HT1080 (cell line): ENCODE measurements at places on chromosomes 6 and 20. TPM values are rescaled to one million over a fixed set of nuclear protein-coding genes. Genes with fewer than 3 reads are reported as not detected.

The SMLR1 gene
- not detected in 2 replicates for total RNA-seq

The PPIL6 gene
- 0.05 TPM in 1 of 2 replicates, not detected in the other for total RNA-seq

- no peak for DNase-seq
These were observed 94.2 kb downstream of the RREB1 start for GRCh38 chr6:7201732-7202541.

The AGER gene
- 1.3 TPM in 1 of 2 replicates, not detected in the other for total RNA-seq

GRCh38 chr6:139475646-139476045 is 101.2 kb upstream of the CITED2 start:
- no peak for DNase-seq

The NFKBIE gene
- total RNA-seq: 11.4 and 12.5 TPM in 2 replicates

DNA sequence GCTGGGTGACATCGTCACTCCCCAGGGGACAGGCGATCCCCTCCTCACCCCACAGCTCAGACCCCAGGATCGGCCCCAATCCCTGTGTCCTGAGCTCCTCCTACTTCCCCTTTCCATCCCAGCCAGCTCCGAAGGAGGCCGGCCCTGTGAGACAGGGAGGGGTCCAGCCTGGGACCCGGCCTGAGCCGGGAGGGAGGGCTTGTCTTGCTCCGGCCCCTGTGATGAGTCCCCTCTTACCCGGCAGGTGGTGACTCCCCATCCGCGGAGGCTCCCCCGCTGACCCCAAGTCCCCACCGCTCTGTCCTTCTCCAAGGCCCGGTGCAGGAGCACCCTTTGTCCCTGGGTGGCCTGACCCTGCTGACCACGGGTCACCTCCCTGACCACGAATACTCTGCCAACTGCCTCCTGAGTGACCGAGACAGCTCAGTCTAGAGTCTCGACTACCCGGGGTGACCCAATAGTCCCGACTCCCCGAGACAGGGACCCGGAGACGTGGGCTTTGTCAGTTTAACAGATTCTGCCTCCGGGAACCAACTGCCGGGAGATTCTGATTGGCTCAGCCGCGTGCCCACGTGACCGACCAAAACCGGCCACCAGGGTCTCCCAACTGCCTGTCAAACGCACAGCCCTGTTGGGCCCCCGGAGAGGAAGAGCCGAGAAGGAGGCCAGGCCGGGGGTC is 187.4 kb upstream of the PROKR2 start:
- DNase-seq: no peak

The UNC5CL gene
- 0.16 and 0.37 TPM in 2 replicates for total RNA-seq

The THBS2 gene
- 19.9 TPM in 2 replicates for total RNA-seq

GRCh38 chr6:1435806-1436205 is 46.4 kb downstream of the FOXF2 start:
- peak; percentile 15 for DNase-seq

The MMP24 gene
- total RNA-seq: 0.23 and 0.30 TPM in 2 replicates

DNA sequence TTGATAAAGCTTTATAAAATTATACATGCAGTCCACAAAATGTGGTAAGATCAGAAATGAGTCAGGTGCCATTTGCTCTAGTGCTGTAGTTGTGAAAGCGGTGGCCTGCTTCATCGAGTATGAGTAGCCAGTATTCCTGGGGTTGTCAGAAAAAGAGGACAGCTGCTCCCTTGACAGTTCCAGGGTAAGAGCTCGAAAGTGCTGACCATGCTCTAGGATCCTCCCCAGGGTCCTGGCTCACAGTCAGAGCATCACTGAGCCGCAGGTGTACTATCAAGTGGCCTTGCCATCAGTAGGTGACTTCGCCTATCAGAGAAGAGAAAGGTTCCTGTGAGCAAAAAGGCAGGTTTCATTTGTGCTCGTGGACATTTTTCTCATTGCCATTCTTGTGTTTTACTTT is 3.6 kb downstream of the BTBD3 start:
- no peak for DNase-seq

DNA sequence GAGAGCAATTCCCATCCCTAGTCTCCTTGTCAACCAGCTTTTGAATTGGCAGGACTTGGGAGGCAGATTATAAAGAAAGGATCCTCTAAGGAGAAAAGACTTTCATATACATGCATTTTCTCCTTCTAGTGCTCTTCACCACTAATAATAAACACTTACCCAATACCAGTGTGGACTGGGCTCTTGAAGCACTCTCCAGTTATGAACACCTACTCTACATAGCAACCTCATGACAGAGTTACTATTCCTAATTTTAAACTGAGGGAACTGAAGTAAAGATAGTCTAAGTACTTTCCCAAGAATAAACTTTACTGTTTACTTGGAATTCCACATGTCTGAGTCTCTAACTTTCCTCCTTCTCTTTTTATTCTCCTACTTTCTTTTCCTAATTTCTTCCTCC is 4.8 kb downstream of the COL9A1 start:
- no peak for DNase-seq

DNA sequence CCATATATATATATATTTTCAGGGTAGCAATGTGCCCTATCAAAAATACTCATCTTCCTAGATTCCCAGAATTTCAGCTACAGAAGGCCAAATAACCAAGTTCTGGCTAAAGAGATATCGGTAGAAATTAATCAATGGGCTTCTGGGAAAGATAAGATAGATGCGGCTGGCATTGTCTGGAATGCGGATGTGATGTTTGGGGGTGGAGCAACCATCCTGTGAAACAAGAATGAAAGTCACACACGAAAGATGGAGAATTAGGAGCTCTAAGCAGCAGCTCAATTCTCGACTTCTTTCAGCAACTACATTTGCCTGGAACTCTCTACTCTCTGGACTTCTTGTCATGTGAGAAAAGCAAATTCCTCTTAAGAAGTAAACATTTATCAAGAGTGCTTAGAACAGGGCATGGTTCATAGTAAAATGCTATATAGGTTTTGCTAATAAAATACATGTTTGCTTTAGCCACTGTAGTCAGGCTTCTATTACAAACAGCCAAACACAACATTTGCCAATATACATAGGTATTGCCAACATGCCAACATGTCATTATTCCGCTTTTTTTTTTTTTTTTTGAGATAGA is 90.8 kb downstream of the CLIC5 start:
- no peak for DNase-seq

DNA sequence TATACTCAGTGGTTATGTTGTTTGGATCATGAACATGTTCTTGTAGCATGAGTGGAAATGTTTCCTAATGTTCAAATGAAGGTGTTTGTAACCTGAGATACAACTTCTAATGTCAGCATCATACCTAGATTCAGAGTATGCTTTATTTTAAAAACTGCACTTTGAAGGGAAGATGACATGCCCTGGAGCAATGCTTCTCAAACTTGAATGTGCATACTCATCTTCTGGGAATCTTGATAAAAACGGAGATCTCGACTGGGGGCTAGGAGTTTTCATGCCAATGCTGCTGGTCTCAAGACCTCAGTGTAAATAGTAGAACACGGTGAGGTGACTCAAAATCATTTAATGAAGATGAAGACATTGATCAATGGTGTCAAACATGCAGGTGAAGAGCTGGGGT is 440.0 kb upstream of the NOX3 start:
- no peak for DNase-seq

DNA sequence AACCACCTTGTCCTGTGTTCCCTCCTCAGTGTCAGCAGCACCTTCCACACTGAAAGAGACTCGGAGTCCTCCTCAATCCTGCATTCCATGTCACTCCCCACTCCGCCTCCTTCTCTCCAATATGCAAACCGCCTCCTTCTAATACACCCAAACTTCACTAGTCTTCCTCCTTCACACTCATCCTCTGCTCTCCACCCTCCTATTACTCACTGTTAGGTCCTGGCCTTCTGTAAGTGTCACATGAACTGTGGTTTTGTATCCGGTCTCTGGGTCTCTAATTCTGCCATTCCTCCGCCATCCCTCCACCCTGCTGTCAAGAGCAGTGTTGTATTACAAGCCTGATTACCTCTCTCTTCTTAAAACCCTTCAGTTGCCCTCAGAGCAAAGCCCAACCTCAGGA is 200.5 kb upstream of the CDYL start:
- DNase-seq: peak; percentile 84

- DNase-seq: no peak
These were observed 972.8 kb downstream of the HACE1 start for GRCh38 chr6:103886951-103887350.

DNA sequence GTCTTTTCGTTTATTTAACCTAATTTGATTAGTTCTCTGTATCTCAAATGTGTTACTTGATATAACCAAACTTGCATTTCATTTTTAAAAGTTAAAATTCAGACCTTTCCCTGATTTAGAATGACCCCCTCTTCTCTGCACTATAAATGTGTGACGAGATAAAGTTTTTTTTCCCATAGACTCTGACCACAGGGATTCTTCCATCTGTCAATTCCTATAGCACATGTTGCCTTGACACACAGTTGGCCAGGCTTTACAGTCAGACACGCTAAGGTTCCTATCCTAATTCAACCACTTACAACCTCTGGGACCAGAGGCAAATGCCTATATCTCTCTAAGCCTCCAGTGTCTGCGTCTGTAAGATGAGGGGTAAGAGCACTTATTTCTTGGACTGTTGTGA is 40.6 kb downstream of the KCNS1 start:
- no peak for DNase-seq

The SLC17A1 gene
- not detected in 2 replicates for total RNA-seq

- DNase-seq: peak; percentile 43
These were observed at the start of gene ARFGEF3 for GRCh38 chr6:138161338-138162110. TSS of gene ARFGEF3 (plus strand) at chr6:138161939. CDS start at chr6:138162087, 148 bp downstream.

The CST9L gene
- not detected in 2 replicates for total RNA-seq

The BPI gene
- total RNA-seq: not detected in 2 replicates

GRCh38 chr6:91720324-91720723 is 1133.5 kb upstream of the MAP3K7 start:
- DNase-seq: no peak

The MSH5 gene
- total RNA-seq: 9.5 and 10.2 TPM in 2 replicates

DNA sequence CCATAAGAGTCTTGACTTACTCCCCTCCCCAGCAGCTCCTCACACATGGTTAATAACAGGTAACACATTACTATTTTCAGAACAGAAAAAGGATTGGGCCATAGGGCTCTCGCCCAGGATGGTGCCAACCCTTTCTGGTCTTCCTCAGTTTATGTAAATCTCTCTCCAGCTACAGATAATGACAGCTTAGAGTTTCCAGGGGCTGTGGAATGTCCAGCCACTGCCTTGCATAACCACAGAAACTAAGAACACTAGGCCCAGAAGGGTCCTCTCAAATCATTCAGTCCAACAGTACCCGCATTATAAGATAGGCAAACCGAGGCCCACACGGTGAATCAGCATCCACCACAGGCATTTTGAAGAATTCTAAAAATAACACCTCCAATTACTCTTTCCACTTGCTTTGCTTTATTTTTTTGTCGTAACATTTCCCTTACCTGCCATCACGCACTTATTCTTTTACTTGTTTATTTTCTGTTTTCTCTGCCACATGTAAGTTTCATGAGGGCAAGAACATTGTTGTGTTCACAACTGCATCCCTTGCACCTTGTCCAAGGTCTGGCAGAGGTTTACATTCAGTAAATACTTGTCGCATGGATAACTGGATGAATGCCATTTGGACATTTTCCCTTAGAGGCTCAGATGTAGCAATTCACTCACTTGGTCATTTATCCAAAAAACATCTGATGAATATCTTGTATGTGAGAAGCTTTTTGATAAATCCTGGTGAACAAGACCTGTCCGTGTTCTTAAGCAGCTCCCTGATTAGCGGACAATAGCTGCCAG is 6.4 kb upstream of the SDC4 start:
- DNase-seq: peak; percentile 36

- DNase-seq: no peak
These were observed 65.7 kb upstream of the BACH2 start for GRCh38 chr6:90362318-90362717.

The BMP6 gene
- total RNA-seq: 3.2 and 4.0 TPM in 2 replicates

- no peak for DNase-seq
These were observed 275.9 kb upstream of the PRND start for GRCh38 chr20:4445784-4446183.

GRCh38 chr20:58140787-58141425 is 87.5 kb downstream of the ANKRD60 start:
- DNase-seq: no peak

The COL19A1 gene
- total RNA-seq: 0.07 TPM in 1 of 2 replicates, not detected in the other

GRCh38 chr20:61125546-61126180 is 126.4 kb upstream of the CDH4 start:
- DNase-seq: no peak

DNA sequence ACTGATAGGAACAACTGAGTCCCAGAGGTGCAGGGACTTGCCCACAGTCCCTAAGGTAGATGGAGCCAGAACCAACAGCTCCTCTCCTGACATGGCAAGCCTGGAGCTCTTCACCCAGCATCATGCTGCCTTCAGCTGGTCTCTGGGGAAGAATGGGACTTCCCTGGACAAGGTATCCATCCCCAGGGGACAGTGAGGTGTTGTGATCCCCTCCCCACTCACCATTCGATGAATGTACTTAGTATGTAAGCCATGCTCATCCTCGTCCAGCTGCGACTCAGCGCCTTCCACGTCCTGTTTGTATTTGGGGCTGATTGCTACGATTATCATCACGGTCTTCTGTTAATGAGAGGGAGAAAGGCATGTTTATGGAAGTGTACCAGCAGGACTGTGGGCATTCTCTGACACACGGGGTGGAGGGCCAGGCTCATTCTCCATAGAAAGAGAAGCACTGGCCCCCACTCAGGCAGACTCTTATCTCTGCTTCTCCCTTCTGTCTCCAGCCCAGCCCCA is 39.4 kb downstream of the TRAF3IP2 start:
- DNase-seq: no peak

DNA sequence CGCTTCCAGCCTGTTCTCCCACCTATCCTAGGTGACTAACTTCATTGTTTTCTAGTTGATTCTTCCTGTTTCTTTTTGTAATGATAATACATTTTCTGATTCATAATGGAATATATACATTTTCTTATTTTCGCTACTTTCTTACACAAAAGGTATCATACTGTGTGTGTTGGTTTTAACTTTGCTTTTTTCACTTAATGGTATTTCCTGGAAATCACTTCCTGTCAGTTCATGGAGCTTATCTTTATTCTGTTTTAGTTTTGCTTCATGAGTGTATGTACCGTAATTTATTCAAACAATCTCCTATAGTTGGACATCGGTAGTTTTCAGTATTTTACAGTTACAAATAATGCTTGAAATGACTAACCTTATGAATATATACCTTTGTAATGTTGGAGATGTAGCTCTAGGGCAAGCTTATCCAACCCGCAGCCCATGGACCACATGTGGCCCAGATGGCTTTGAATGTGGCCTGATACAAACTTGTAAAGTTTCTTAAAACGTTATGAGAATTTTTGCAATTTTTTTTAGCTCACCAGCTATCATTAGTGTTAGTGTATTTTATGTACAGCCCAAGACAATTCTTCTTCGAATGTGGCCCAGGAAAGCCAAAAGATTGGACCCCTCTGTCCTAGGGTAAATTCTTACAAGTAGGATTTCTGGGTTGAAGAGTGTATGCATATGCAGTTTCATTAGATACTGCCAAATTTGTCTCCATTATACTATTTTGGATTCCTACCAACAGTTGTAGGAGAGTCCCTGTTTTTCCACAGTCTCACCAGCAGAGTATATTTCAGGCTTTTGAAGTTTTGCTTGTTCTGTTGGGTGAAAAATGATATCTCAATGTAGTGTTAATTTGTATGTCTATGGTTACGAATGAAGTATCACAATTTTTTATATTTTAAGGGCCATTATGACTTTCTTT is 16.7 kb downstream of the TRMT11 start:
- DNase-seq: no peak

- DNase-seq: peak; percentile 91
These were observed 86.3 kb upstream of the CARMIL1 start for GRCh38 chr6:25192590-25193459.

GRCh38 chr6:137087902-137088301 is 43.1 kb upstream of the IL20RA start:
- DNase-seq: no peak
